T follicular helper cell (primary cell): ENCODE measurements at places on chromosomes 6 and 20.

DNA sequence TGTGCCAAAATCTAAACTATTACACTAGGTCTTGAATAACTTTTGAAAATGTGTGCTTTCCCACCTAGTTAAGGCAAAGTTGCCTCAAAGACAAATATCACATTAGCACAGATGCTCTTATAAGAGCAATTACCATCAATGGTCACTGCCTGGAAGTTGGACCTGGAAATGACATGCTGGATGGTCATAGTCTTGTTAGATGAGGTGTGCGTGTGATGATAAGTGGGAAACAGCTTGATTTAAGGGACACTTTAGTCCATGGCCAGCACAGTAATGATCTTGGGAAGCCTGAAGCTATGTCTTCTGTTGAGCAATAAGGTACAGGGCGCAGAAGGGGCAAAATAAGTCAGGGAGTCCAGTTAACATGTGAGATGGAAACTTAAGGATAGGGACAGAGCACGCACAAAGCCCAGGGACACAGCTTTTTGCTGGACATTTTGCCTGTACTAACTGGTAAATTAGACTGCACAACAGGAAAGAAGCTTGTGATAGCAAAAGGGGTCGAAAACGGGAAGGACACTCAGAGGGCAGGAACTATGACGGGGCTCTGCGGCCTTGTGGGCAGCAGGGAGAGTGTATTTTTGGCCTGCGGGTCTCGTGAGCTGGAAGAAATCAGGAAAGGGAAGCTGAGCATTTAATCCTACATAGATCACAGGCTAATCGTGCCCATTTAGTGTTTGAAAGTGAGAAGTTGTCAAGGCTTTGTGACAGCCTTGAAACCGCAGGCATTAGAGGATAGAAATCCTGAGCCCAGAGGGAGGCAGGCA, 66.7 kb upstream of the BMP2 start:
- no peak for DNase-seq

DNA sequence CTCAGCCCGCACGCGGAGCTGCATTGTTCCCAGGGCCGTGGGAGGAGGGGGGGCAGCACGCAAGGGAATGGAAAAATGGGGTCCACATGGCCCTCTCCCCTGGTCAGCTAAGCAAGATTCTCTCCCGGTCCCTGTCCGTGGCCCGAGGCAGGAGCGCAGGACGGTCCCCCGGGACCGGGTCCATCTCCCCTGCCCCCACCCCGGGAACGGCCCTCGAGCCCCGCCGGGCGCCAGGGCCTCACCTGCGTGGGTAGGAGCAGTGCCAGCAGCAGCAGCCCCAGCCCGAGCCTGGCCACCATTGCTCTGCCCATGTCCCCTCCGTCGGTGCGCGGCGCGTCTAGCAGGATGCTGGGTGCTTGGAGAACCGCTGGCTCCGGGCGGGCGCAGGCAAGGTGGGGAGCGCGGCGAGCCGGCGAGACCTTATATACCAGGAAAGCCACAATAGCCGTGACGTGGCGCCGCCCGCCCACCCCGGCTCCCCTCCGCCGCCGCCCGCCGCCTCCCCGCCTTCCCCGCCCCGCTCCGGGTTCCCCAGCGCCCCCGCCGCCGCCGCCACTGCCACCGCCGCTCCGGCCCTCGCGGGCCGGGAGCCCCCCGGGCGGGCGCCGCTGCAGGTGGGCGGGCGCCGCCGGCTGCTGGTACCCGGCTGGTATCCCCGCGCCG, at the start of gene CD24:
CD24 (minus strand) TSS at position 394 of the 663 bp plus-strand sequence; CDS start at position 311, 83 bp downstream.
- no peak for DNase-seq

DNA sequence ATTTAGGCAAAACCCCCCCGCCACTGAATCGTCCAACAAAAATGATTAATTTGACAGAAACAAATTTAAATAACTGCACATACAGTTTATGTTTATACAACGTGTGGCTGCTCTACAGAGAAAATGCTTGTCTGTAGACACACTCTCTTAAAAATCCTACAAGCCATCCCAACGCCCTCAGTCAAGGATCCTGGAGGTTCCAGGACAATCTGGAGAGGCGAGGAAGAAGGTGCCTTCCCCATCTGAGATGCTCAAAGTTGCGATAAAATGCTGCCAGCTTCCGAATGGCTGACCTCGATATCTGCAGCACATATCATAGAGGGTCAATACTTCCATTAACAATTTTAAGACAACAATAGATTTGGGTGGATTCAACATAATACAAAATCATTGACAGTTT, 25.3 kb downstream of the ZNF217 start:
- no peak for DNase-seq

DNA sequence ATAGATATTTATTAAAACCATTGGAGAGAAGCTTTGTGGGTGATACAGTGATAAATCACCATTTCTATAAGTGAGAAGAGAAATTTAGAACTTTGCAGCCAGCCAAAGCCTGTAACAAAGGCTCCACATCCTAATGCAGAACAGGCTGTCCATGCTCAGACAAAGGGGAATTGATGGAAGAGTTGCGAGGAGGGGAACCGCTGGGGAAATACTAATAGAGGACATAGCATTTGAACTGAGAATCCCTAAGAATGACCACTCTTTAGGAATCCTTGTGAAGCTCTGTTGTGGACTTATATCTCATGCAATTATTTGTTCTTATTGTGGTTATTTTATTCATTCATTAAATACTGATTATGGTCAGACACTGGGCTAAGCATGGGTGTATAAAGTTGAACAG, 167.8 kb downstream of the PHF3 start:
- DNase-seq = no peak

DNA sequence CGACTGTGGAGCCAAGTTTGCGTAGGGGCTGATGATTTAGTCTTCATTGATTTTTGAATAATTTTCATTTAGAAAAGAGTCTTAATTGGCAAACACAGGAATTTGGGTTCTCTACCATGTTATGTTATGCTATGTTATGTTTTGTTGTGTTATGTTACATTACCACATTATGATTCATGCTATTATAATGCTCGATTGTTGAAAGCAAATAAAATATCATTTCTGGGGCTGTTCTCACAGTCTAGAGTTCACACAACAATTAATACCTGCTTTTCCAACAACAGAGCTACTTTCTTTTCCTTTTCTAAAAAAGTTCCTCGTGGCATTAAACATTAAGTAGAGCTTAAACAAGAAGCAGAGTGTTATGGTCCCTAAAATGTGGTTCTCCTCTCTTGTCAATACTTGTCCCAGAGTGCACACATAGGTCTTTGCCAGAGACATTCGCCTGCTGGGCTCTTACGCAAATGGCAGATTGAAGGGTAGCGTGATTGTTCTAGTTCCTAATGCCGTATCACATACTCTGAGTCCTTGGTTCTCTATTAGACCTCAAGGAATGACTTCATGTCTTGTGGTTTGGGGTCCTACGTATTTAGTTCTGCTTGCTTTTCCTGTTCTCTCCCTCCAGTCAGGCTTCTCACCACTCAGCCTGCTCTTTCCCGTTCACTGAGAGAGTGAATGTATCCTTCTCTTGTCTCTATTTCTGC, 370.3 kb downstream of the CD109 start:
- no peak for DNase-seq

- DNase-seq = no peak
Observed at GRCh38 chr6:2072453-2072852, 173.0 kb downstream of the GMDS start.

- no peak for DNase-seq
Observed at GRCh38 chr6:66184091-66184490, 477.1 kb upstream of the EYS start.

DNA sequence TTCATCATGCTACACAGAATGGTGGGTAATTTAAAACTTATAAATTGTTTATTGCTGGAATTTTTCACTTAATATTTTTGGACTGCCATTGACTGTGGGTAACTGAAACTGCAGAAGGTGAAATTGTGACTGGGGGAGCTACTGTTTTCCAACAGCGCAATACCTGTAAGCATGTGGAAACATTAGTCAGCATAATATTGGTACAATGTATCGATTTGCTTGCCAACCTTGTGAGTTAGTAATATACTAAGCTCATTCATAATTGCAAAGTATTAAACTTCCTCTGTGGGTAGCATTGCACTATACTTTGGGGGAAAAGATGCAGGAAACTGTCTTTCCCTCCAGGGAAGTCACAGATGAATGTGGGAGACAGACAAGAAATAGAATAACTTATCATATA, 766.5 kb downstream of the HDGFL1 start:
- no peak for DNase-seq

GRCh38 chr20:32355417-32355841, 2.7 kb upstream of the ASXL1 start:
- no peak for DNase-seq

DNA sequence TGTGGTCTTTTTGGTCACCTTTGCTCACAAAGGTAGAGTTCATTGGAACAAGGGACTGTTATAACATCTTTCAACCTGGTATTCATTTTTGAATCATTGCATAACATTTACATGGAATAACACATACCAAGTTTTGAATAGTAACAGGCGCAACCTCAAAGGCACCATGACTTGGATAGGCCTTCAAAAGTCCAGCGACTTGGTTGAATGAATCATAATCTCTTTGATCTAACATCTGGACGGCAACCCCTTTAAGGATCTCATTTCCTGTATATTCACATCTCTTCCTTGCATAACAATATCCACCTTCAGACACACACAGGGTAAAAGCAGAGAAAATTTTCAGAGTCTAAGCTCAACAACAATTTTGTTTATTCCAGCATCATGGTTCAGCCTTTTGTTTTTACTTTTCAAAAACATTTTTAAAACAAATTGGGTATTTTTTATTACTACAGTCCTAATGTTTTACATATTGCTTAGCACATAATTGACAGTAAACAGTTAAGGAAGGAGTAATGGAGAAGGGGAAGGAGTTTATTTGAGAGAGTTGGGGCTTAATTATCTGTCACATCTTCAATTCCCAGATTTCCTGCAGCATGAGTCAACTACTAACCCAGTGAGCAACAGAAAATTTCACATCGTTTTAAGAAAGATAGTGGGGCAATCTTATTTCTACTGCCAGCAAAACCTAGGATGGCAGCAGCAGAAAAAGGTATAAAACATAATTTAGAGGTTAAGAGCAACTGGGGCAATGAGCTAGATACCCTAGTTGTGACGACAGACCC, 41.8 kb upstream of the F13A1 start:
- DNase-seq = no peak

DNA sequence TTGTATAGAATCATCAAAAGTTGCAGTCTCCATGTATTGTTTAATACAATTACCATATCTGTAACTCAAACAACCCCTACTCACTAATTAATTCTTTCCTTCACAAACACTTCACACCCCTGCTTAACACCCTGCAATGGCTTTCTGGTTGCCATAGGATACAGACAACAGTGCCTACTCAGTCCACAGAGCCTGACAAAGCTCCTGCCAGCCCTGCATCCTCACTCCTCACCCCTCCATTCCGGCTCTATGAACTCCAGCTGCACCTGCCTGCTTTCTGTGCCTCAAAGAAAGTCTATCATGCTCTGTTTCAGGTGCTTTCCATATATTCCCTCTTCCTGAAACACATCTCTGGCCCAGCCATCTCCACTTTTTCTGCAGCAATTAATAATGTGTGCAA, 253.4 kb downstream of the HACE1 start:
- no peak for DNase-seq

DNA sequence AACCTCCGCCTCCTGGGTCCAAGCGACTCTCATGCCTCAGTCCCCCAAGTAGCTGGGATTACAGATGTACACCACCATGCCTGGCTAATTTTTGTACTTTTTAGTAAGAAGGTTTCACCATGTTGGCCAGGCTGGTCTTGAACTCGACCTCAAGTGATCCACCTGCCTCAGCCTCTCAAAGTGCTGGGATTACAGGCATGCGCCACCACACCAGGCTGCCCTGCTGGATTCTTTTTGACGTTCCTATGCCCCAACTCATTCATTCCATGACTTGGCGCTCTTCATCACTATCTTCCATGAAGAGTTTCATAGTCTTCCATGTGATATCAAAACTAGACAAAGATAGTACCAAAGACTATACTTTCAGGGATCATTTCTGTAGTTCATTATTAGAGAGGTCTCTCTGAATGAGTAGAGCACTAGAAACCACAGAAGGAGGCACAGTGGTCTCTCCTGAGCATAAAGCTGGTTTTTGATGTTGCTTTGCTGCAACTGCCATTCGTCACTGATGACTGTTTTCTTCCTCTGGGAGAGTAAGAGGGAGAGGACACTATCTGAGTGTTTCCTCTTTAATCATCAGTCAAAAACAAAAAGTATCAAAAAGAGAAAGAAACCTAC, 23.5 kb downstream of the DNAAF9 start:
- no peak for DNase-seq

- DNase-seq = no peak
Observed at GRCh38 chr20:2729791-2730190, 37.2 kb downstream of the EBF4 start.

DNA sequence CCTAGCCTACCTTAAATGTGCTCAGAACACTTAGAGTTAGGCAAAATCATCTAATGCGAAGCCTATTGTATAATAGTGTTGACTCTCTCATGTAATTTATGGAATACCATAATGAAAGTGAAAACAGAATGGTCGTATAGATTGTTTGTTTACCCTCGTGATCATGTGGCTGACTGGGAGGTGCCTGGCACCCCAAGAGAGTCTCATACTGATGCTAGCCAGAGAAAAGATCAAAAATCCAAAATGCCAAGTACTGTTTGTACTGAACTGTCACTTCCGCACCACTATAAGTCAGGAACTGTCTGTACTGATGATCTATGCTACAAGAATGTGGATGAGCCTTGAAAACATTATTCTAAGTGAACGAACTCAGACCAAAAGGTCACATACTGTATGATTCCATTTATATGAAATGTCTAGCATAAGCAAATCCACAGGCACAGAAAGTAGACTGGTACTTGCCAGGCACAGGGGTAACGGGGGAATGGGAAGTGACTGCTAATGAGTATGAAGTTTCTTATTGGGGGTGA, 22.4 kb downstream of the ZMYND8 start:
- no peak for DNase-seq

DNA sequence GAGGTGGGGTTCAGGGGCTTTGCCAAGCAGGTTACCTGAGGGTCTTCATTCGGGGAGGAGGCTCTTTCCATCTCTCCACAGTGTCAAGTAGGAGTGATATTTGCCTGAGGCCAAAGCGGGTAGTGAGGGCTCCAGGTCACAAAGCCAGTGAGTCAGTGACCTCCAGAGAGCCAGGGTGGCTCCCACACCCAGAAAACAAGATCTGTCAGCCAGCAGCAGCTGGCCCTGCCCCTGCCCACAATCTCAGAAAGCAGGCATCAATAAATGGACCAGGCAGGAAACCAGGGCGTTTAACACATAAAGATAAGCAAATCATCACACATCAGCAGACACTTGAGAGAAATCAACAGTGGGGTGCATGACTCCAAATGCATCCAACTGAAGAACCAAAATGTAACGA, 250.8 kb downstream of the CDH26 start:
- no peak for DNase-seq

DNA sequence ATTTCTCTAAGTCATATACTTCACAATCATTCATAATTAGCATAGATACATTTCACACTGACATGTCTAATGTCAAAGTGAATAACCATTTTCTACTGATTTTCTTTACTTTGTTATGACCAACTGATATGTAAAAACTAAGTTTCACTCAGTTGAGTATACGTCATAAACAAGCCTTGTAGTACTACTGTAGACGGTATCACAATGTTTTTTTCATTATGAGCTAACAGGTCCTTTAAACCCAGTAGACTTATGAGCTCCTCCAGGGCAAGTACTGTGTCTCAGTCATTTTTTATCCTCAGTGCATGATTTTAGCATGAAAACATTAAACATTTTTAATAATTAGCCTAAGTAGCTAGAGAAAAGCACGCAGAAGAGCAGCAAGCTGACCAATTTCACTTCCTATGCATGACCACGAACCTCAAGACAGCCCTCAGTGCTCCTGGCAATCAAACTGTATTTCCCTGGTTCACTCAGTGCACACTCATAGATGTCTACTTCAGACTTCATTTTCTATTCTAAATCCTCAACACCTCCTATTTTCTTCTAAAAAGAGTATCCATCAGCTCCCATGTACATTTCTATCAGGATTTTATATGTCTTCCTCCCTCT, 32.0 kb upstream of the TFAP2D start:
- DNase-seq = no peak
